Left kidney (tissue), 8 donors: ENCODE measurements at places on chromosomes 2 and 18.

DNA sequence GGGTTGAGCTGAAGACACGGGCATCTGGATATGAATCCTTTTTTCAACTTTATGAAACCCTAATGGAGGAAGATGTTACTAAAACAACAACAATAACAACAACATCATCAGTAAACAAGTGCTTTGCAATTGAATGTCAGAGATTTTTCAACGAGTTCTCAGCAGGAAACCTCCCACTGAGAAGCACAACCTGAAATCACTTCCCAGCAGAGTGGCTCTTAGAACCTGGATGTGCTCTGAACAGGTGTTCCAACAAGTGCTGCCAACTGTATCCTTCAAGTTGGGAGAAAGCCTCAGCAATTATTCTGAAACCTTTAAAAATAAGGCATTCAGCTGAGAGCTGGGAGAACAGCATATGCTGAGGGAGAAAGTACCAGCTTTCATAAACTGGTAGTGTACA lies 1622.7 kb upstream of the CELF4 start:
- no peak for DNase-seq

GRCh38 chr2:72555943-72556342 lies 269.9 kb downstream of the EXOC6B start:
- no peak for DNase-seq

DNA sequence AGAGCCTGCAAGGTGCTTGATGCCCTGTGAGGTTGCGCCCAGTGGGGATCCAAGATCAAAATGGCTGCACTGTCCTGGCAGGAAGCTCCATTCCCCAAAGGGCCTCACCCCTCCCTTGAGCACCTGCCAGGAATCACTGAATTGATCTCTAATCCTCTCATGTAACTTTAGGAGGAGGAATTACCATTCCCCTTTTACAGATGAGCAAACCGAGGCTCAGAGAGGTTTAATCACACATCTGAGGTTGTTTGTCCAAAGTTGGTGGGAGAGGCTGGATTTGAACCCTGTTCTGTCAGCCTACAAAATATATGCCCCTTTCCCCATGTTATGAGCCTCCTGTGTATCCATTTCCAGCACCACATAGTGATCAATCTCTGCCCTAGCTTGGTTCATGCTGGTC lies 10.5 kb downstream of the ASIC4 start:
- no peak for DNase-seq

GRCh38 chr18:60070631-60071030 lies 170.8 kb downstream of the PMAIP1 start:
- no peak for DNase-seq

- DNase-seq, result no peak
Measured at GRCh38 chr18:24460388-24460787, at the start of gene HRH4. Gene HRH4, plus strand, starts transcription at chr18:24460637. Its CDS starts 92 bp downstream, at chr18:24460729.
